ENCODE measurements at places on chromosomes 5 and 9. TPM values are rescaled to one million over a fixed set of nuclear protein-coding genes. Genes with fewer than 3 reads are reported as not detected.

Gene BTNL9
- total RNA-seq = 1.2 TPM

Gene CAPSL
- not detected for total RNA-seq

Gene MEIKIN
- total RNA-seq = not detected

Gene ANKDD1B
- not detected for total RNA-seq

Gene KLHL3
- total RNA-seq = 0.09 TPM

Gene CAMK4
- 0.20 TPM for total RNA-seq

Gene C9orf152
- total RNA-seq = 0.07 TPM

Gene KCNN2
- 0.12 TPM for total RNA-seq

Gene CCDC171
- 0.40 TPM for total RNA-seq

Gene MYMK
- not detected for total RNA-seq

Gene PPP1R26
- 13.0 TPM for total RNA-seq

Gene IL13
- total RNA-seq = not detected

Gene SPIN1
- total RNA-seq = 37.5 TPM

Gene STK32A
- 0.28 TPM for total RNA-seq

Gene GBGT1
- 2.1 TPM for total RNA-seq

Gene RMRP
- total RNA-seq = 8.1 TPM

Gene LCN2
- 5.2 TPM for total RNA-seq

Gene ST8SIA4
- 0.20 TPM for total RNA-seq

Gene CORO2A
- total RNA-seq = 1.1 TPM

Gene PNPLA7
- 0.59 TPM for total RNA-seq

Gene ANKRD20A1
- 1.8 TPM for total RNA-seq

Gene FEM1C
- 7.4 TPM for total RNA-seq

Gene ARL14EPL
- 0.19 TPM for total RNA-seq

Gene INSYN2B
- 0.27 TPM for total RNA-seq

Gene SMIM33
- total RNA-seq = not detected

Gene ZNF608
- 0.86 TPM for total RNA-seq

Gene C5orf58
- not detected for total RNA-seq

Gene ANKRD18B
- total RNA-seq = 6.7 TPM

Gene OR2V2
- total RNA-seq = not detected

All from A549 treated with Mapracorat at 1 μM for 4 hours (cell line).